ENCODE measurements at places on chromosomes 1 and 21.

- H3K4me1 ChIP-seq, result peaks cover 33% of the 10 kb centered on the region
- peak; percentile 89 for DNase-seq
Measured at GRCh38 chr1:36178471-36179219, 22.7 kb downstream of the MAP7D1 start.

DNA sequence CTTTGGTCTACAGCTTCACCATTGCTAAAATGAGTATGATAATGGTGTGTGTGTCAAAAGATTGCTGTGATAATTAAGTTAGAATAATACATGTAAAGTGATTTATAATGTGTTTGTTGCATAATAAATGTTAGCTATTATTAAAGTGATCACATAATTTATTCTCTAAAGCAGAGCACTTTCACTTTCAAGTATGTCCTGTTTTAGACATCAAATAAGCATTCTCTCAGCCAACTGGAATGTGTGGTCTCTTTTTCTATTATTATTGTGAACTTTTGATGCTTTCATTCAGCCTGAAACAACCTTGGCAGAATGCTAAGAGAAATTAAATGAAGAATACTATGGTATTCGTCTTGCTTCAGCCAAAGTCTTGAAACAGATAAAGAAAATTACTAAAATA is 102.8 kb upstream of the COL11A1 start:
- no peak overlapping the region for H3K27ac ChIP-seq
- no peaks in the 10 kb centered on the region for H3K27me3 ChIP-seq

DNA sequence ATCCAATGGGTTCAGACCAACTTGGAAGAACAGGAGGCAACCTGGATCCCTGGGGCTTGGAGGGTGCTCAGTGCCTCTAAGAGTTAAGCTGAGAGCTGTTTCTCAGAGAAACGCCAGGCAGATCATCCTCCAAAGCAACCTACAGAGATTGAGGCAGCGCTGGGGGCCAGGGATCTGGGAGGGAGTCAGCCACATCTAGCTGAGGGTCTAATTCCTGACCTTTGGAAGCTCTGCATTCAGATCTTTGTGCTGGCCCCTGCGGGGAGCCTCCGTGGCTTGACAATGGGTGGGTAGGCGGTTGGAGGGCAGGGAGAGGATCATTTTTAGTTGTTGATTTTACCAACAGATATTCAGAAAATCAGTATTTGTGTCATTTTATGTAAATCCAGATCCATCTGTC is 79.3 kb downstream of the DDX20 start:
- no peaks in the 10 kb centered on the region for H3K4me1 ChIP-seq
- H3K36me3 ChIP-seq, result no peaks in the 10 kb centered on the region
- no peak overlapping the region for H3K4me3 ChIP-seq
- no peak for DNase-seq

DNA sequence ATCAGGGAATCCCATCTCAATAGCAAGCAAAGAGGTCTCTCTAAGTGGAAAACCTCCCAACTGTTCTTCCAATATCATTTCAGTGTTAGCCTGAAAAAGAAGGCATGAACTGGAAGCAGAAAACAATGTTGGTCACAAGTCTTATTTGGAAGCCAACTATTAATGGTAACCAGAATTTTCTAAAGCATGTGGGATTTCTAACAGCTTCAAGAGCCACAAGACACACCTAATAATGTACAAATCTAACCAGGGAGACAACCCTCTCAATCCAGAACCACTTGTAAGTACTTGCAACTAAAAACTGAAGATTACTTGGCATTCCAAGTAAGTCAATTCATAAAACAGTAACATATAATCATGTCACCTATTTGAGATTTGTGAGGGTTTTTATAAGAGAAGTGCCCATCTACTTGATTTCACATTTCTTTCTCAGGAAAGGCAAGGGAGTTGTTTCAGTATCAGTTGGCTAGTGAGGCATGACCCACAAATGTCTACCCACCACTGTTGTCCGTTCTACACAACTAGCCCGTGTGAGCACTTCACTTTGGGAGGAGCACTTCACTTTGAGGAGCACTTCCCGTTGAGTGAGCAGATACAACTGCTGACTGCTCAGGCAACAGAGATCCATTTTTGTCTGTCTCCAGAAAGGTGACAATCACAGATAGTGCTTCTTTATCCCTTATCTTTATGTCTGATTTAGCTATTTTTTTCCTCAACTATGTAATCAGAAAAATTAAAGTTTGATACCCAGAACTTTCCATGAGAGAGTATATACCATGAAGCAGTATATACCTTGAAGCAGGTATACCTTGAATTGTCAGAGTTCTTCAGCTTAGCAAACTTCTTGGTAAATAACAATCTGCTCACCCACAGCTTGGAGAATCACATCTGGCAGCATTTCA is 11.1 kb downstream of the STX6 start:
- no peak for DNase-seq
- H3K27ac ChIP-seq, result no peak overlapping the region
- no peaks in the 10 kb centered on the region for H3K36me3 ChIP-seq
- H3K4me1 ChIP-seq, result no peaks in the 10 kb centered on the region
- no peak overlapping the region for H3K4me3 ChIP-seq

DNA sequence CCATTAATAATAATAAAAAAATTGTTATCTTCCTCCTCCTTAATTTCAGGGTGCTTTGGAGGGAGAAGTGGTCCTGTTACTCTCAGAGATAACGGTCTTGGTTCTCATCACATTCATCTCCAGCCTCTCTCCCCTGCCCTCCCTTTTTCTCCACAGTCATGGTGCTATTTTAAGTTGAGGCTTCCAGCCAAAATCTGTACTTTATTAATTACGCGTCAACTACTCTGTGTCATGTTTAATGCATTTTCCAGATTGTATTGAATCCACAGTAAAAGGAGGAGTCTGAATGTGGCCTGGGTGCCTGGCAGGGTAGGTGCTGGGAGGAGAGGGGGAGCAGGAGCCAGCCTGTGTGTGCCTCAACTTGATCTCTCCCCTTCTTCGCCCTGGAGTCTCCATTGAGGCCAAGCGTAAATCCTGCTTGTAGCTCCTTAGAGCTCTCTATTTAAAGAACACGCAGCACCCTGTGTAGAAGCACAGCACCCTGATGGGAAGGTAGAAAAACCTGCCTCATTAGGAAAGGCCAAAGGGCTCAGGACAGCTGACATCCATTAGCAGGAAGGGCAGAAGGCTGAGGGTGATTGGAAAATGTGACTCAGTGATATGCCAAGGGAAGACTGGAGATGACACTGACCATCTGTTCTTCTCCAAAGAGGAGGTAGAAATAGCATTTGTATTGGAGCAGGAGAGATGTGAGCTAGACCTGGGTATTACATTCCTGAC is 82.4 kb downstream of the PLXNA2 start:
- no peak overlapping the region for H3K27ac ChIP-seq
- H3K27me3 ChIP-seq, result 0 out of 2 replicates have a peak, but pooled peaks cover 4% of the 10 kb centered on the region
- no peak for DNase-seq
- H3K36me3 ChIP-seq, result no peaks in the 10 kb centered on the region
- no peak overlapping the region for H3K4me3 ChIP-seq

DNA sequence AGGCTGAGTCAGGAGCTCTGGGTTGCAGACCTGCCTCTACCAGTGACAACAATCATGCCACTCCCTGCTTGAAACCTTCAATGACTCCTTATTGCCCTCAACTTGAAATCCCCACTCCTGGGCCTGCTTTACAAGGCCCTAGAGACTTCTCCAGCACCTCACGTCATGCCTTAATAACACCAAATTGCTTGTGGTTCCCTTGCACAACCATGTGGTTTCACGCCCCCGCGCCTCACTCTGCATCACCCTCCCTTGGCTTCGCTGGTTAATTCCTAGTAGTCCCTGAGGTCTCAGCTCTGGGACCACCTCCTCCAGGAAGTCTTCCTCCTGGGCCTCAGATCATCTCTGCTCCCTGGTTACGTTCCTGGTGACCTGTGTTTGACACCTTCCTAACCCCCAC is 33.0 kb downstream of the EPHA2 start:
- H3K36me3 ChIP-seq, result peaks cover 30% of the 10 kb centered on the region
- no peak overlapping the region for H3K27ac ChIP-seq
- no peaks in the 10 kb centered on the region for H3K27me3 ChIP-seq
- no peak overlapping the region for H3K4me3 ChIP-seq

GRCh38 chr1:246208105-246208504 is 299.0 kb downstream of the SMYD3 start:
- no peak overlapping the region for H3K4me3 ChIP-seq
- H3K36me3 ChIP-seq, result no peaks in the 10 kb centered on the region
- H3K27me3 ChIP-seq, result no peaks in the 10 kb centered on the region
- H3K4me1 ChIP-seq, result no peaks in the 10 kb centered on the region
- no peak for DNase-seq

GRCh38 chr21:26055010-26055409 is 115.6 kb downstream of the APP start:
- peaks cover 12% of the 10 kb centered on the region for H3K36me3 ChIP-seq
- peaks cover 10% of the 10 kb centered on the region for H3K4me1 ChIP-seq
- H3K4me3 ChIP-seq, result no peak overlapping the region
- no peak for DNase-seq

DNA sequence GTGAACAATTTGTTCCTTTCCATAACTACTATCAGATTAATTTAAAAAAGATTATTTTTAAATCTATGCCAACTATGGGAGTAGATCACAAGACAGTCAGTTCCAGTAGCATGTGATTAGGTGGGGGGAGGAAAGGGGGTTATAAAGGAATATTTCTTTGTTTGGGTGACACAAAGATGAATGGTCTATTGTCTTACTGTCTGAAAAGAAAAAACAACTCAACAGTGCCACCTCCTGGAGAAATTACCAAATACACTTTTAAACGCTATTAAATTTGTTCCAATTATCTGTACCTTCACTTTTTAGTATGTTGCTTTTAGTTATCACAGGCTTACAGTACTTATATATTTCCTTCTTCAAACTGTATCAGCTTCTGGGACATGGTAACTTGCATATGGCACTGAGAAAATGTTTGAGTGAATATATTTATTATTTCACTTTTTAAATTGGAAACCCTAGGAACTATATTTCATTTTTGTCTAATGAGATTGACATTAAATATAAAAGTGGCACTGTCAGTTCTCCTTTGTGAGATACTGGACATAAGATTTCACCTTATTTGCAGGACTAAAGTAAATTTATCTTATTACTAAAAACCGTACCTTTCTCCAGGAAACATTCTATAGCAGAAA is 1.7 kb upstream of the SORT1 start:
- peaks cover 4% of the 10 kb centered on the region for H3K4me1 ChIP-seq
- peaks cover 14% of the 10 kb centered on the region for H3K36me3 ChIP-seq
- H3K27me3 ChIP-seq, result no peaks in the 10 kb centered on the region
- no peak overlapping the region for H3K27ac ChIP-seq
- H3K4me3 ChIP-seq, result no peak overlapping the region
- DNase-seq, result no peak

DNA sequence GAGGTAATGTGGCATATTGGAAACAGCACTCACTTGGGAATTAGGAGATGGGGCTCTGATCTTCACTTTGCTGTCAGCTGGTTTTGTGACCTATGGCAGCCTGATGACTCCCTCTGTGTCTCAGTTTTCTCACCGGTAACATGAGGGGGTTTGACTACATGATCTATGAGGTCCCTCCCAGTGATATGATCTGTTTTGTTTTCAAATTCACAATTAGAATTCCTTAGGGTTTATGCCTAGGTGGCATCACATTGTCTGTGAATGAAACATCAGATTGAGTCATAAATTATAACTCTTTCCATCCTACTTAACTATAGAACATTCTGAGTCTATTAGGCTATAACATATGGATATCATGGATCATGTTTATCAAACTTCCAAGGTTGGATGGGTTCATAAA is 386.6 kb downstream of the PTBP2 start:
- no peaks in the 10 kb centered on the region for H3K36me3 ChIP-seq
- no peaks in the 10 kb centered on the region for H3K27me3 ChIP-seq
- no peak for DNase-seq
- no peak overlapping the region for H3K4me3 ChIP-seq
- H3K27ac ChIP-seq, result no peak overlapping the region

GRCh38 chr1:4315202-4315601 is 339.2 kb upstream of the AJAP1 start:
- no peak overlapping the region for H3K4me3 ChIP-seq
- H3K36me3 ChIP-seq, result no peaks in the 10 kb centered on the region
- H3K27me3 ChIP-seq, result no peaks in the 10 kb centered on the region
- H3K27ac ChIP-seq, result no peak overlapping the region

DNA sequence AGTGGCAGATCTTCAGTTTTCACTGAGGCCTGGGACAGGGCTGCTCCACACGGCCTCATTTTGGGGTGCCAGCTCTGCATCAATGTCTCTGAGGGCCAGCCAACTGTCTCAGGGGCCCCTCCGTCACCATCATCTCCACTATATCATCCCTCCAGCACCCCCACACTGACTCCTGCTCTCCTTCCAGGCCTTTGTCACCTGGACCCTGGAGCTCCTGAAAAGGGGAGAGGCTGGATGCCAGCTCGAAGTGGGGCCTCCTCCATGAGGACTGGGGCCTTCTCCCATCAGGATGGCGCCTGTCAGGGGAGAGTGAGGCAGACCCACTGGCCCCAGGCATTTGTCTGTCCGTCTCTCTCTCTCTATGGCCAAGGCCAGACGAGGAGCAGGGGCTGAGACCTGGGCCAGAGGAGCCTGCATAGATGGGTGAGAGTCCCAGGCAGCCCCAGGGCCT is 44.7 kb upstream of the LRP8 start:
- H3K36me3 ChIP-seq, result no peaks in the 10 kb centered on the region
- no peak for DNase-seq
- peaks cover 3% of the 10 kb centered on the region for H3K27me3 ChIP-seq
- H3K4me1 ChIP-seq, result no peaks in the 10 kb centered on the region
- H3K27ac ChIP-seq, result no peak overlapping the region

GRCh38 chr1:17948594-17948993 is 159.0 kb upstream of the IGSF21 start:
- no peak overlapping the region for H3K27ac ChIP-seq
- H3K36me3 ChIP-seq, result no peaks in the 10 kb centered on the region
- DNase-seq, result no peak
- H3K4me1 ChIP-seq, result no peaks in the 10 kb centered on the region
- no peaks in the 10 kb centered on the region for H3K27me3 ChIP-seq

- H3K4me3 ChIP-seq, result no peak overlapping the region
- no peak overlapping the region for H3K27ac ChIP-seq
- no peaks in the 10 kb centered on the region for H3K36me3 ChIP-seq
- peak; percentile 50 for DNase-seq
Measured at GRCh38 chr21:38475519-38475918, 22.8 kb downstream of the ERG start.

DNA sequence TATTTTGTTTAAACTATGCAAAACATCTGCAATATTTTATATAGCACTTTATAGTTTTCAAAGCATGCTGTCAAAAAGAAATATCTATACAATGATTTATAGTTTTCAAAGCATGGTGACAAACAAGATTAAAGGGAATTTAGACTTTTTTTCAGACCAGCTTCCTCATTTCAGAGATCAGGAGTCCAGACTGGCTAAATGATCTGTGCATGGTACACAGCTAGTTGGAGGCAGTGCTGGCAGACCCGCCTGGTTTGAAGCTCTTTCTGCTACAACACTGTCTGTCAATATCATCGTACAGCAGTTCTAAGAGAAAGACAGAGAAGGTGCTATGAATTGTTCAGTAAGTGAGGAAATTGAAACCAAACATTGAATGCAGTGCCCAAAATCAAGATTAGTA is 479.0 kb downstream of the PTBP2 start:
- no peaks in the 10 kb centered on the region for H3K4me1 ChIP-seq
- DNase-seq, result no peak

All from H1 (cell line).